NCI-H1048 (cell line): ENCODE measurements at places on chromosomes 11 and 22.

DNA sequence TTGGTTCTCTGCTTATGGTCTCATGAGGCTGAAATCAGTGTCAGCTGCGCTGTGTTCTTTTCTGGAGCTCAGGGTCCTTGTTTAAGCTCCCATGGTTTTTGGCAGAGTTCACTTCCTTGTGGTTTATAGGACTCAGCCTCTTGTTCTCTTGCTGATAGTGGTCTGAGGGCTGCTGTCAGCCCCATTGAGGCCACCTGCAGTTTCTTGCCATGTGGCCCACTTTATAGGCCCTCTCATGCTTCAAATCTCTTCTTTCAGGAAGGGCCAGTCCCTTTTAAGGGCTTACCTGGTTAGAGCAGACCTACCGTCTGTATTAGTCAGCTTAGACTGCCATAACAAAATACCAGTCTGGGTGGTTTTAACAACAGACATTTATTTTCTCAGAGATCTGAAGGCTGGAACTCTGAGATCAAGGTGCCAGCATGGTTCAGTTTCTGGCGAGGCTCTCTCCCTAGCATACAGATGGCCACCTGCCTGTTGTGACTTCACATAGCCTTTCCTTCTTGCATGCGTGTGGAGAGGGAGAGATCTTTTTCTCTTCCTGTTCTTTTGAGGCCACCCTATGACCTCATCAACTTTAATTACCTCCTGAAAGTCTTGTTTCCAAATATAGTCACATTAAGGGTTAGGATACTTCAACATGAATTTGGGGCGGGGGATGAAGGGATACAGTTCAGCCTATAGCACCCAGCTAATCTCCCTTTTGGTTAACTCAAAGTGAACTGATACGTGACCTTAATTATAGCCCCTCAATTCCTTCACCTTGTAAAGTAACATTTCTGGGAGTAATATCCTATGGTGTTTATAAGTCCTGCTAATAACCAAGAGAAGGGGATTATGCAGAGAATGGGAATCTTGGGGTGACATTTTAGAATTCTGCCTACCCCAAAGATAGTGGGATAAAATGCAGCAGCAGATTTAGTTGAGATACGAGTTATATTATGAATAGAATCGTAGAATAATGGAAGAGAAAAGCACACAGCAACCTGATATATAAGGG is 131.8 kb downstream of the UVRAG start:
- DNase-seq, result no peak

GRCh38 chr11:134060316-134060715 is 8.6 kb upstream of the JAM3 start:
- no peak for DNase-seq

DNA sequence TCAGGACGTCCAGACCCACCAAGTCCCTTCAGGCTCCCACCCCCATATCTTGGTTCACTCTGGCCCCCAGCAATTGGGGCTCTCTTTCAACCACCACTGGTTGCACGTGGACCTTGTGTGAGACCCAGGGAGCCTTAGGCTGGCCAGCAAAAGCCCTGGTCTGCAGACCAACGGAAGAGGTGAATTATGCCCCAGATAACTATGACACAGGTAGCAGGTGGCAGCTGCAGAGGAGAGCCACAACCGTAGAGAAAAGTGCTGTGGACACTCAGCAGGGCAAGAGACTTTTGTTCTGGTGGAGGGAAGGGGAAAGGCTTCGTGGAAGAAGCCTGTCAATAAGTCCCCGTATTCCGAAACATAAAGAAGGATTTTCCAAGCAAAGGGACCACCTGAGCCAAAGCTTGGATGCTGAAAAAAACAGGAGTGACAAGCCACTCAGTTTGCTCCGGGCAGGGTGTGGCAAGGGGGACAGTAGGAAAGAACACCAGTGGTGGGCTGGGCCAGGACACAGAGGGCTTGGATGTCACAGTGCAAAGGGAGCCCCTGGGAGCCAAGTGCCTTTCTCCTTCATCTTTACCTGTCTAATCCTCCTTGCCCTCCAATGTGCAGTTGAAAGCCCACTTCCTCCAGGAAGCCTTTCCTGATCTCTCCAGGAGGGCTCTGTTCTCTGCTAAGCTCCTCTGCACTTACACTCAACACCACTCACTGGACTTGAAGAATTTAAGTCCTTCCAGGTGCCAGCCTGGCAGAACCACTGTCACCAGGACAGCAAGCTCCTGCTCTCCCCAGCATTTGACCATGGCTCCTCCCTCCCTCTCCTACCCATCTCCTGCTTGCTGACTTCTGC is 264.7 kb downstream of the BUD13 start:
- no peak for DNase-seq

GRCh38 chr22:45358127-45358526 is 48.4 kb downstream of the FAM118A start:
- no peak for DNase-seq

- DNase-seq, result no peak
Observed at GRCh38 chr11:19935507-19935906, 222.9 kb downstream of the NAV2 start.

GRCh38 chr22:48941903-48942575 is 885.6 kb downstream of the BRD1 start:
- DNase-seq, result no peak

DNA sequence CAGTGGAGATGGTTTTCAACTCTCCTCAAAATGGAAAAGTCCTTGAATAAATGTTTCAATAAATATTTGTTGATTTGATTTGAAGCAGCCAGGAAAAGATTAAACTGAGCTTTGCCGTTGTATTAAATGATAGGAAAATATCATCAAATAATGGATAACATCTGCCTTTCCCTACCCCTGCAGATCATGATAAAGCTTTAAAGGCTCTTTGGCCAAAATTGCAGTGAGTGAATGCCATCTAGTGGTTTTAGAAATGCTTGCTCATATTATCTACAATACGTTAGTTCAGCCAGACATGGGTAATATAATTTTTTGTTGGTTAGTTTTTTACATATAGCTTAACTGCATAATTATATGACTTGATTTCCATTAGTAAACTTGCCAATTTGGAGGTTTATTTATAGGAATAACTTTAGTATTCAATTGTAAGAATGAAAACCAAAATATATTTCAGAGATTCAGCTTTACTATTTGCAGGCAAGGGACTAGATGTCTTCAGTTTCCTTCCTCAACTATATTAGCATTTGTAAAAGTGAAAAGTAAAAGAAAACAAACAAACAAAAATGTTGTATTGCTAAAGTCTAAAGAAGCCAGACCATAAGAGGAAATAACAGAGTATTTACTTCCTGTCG is 159.2 kb downstream of the MSANTD4 start:
- no peak for DNase-seq

DNA sequence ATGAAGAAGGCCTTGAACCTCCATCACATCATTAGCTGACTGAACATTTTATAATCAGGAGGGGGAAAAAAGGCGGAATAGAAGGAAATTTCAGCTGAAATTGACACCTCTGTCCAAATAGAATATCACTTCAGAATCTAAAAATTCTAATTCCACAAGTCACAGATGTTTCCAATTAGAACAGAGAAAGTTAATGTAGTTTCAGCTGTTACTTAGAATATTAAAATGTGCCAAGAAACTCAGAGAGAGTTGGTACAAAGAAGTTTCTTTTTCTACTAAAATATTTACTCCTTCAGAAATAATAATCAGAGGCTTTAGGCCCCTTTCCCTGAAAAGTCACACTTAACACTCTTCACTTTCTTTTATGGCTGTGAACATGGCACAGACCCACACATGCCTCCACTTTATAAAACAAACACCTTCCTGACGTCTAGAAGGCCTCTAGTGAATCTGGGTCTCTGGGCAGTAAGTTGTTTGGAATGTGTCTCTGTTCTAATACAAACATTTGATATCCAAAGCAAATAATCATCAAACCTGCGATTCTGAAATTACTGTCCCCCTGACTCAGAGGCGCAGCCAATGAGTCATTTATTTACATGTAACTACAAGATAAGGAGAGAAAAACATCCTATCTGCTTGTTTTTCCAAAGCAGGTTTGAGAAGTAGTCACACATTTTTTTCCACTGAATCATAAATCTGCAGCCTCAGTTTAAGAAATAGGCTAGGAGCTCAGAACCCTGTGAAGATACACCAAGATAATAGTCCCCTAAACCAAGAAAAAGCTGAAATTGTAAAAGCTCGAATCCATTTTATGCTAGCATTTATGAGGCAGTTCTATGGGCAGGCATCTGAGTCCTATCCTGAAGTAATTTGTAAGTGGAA is 148.4 kb downstream of the ME3 start:
- no peak for DNase-seq

DNA sequence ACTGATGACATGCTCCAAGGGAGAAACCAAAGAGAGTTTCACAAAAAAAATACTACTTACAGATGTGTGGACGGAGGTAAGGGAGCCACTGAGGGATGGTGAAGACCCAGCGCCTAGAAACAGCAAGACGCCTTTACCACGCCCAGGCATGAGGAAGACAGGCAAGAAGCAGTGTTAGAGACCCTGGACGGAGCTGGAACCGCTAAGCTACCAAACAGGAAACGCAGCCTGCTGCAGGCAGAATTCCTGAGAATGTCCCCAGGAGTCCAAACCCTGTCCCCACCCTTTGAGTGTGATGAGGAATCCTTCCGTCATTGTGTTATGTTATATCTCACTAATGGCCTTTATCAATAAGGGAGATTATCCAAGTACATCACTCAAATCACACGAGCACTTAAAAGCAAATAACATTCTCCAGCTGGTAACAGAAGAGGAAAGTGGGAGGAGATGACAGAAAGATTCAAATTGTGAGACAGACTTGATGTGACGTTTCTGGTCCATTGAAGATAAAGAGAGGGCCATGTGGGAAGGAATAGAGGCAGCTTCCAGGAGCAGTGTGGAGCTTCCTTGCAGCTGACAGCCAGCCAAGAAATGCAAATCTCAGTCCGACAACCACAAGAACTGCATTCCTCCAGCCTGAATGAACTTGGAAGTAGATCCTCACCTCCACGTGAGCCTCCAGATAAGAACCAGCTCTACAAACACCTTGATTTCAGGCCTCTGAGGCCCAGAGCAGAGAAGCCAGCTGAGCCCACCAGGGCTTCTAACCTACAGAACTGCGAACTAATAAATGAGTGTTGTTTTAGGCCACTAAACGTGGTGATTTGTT is 19.1 kb downstream of the FAM181B start:
- DNase-seq, result no peak

- no peak for DNase-seq
Observed at GRCh38 chr11:119160151-119160550, 8.4 kb upstream of the NLRX1 start.

DNA sequence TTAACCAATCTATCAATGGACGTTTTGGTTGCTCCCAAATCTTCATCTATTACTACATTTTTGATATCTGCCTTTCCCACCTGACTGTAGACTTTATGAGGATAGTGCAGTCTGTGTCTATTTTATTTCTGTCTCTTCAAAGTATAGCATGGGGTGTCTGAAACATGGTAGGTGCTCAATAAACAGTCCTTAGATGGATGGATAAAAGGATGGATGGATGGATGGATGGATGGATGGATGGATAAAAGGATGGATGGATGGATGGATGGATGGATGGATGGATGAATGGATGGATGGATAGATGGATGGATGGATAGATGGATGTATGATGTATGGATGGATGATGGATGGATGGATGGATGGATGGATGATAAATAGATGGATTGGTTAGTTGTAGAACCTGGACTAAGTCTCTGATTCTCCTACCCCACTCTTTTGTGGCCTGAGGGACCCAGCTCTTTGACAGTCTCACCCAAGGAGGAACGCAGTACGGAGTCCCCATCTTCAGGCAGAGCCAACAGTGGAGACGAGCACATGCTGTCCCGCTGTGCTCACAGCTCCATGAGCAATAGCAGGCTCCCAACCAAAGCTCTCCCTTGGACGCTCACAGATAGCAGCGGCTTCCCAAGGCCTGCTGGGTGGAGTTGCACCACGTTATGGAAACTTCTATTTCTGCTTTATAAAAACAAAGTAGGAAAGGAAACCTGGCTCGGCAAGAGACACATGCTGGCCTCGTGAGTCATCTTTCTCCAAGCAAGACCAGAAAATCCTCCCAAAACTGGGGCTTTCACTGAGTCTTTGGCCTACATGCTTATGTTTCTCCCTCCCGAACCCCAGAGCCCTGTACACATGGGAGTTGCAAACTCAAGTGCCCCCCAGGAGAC is 448.0 kb downstream of the MIAT start:
- no peak for DNase-seq

DNA sequence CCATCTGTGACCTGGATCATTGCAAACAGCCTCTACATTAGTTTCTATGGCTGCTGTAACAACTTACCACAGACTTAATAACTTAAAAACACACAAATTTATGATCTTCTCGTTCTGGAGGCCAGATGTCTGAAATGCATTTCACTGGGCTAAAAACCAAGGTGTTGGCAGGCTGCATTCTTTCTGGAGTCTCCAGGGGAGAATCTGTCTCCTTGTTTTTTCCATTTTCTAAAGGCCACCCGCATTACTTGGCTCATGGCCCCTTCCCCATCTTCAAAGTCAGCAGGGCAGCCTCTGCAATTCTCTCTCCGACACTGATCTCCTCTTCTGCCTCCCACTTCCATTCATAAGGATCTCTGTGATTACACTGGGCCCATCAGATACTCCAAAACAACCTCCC is 11.6 kb downstream of the SCGB1A1 start:
- no peak for DNase-seq

DNA sequence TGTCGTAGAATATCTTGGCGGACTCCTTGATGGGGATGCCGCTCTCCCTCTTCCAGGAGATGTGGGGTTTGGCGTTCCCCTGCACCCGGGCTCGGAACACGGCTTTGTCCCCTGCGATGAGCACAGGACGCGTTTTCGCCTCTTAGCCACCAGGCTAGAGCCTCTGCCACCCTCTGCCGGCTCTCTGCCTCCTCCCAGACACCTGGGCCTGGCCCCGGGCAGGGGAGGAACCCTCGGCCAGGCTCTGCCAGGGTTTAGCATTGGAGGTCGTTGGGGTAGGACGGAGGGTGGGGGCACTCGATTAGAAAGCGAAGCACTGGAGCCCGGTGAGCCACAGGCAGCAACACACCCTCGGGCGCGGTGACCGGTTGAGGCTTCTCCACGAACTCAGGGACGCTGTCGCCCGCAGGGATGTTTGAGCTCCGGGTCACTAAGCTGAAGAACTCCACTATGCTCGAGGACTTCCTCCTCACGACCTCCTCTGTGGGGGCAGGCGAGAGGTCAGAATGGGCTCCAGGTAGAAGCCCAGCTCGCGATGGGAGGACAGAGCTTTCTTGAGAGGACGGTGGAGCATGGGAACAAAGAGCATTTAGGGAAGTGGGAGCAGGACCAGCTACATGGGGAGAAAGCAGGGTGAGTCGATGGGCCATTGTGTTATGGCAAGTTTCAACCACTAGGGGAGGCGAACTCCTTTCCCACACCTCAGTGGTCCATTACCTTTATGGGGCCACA is 4.3 kb downstream of the IGSF22 start:
- DNase-seq, result no peak

DNA sequence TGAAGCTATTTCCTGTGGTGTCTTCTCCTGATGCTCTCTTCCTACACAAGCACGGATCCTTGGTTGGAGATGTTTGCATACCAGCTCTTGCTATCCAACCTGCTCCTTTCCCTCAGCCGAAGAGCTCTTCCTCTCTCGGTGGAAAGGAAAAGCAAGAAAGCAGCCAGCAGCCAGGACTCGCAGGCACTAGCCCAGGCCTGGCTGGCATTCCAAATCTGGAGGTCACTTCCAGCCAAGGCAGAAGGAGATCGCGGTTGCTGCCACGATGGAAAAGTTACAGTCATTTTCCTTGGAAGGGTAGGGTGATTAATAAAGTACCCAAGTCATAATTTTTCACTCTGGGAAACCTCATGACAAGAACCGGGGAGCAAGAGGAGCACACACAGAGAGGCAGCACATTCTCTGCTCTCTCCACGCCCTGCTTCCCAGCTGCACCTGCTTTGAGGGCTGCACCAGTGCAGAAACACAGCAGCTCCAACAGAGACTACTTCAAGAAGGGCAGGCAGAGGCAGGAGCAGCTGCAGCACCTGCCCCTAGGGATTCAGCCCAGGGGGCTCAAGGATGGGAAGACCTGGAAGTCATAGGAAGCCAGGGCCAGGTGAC is 399.3 kb downstream of the CADM1 start:
- no peak for DNase-seq
